ENCODE measurements at places on chromosomes 7 and 10. TPM values are rescaled to one million over a fixed set of nuclear protein-coding genes. Genes with fewer than 3 reads are reported as not detected.

DNA sequence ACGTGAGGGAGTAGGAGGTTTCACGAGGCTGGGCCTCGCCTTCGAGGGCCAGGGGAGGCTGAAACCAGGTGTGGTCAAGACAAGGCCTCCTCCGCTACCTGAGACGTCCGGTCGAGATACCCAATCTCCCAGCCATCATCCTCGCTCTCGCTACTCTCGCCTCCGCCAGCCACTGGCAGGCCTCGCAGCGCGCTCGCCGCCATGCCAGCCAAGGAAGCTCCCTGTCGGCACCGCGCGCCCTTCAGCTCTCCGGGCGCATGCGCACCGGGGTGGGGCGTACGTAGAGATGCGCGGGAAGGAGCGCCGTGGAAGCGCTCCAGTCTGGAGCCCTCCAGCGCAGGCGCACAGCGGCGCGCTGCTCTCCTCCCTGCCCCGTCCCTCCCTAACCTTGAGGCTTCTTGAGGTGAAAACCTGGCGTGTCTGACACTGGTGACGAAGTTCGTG lies at the start of gene ASZ1:
TSS of gene ASZ1 (minus strand) at position 236 of the 444 bp plus-strand sequence. CDS start at position 203, 33 bp downstream.
- no peaks in the 10 kb centered on the region for H3K4me1 ChIP-seq
- no peak within 1 kb of the TSS for H3K4me3 ChIP-seq
- DNase-seq = no peak
- H3K27ac ChIP-seq = no peak within 1 kb of the TSS

GRCh38 chr10:85430991-85431390 lies 935.6 kb downstream of the GRID1 start:
- no peaks in the 10 kb centered on the region for H3K27me3 ChIP-seq
- H3K36me3 ChIP-seq = no peaks in the 10 kb centered on the region
- DNase-seq = no peak
- no peak overlapping the region for H3K4me3 ChIP-seq
- no peaks in the 10 kb centered on the region for H3K4me1 ChIP-seq

GRCh38 chr10:125006921-125007426 lies 65.1 kb downstream of the ZRANB1 start:
- H3K4me1 ChIP-seq = peaks cover 11% of the 10 kb centered on the region
- peak overlapping the region; percentile 18 for H3K27ac ChIP-seq
- DNase-seq = peak; percentile 46

- H3K4me3 ChIP-seq = no peak overlapping the region
- no peaks in the 10 kb centered on the region for H3K36me3 ChIP-seq
These were observed 341.9 kb downstream of the TNS3 start for GRCh38 chr7:47239931-47240421.

DNA sequence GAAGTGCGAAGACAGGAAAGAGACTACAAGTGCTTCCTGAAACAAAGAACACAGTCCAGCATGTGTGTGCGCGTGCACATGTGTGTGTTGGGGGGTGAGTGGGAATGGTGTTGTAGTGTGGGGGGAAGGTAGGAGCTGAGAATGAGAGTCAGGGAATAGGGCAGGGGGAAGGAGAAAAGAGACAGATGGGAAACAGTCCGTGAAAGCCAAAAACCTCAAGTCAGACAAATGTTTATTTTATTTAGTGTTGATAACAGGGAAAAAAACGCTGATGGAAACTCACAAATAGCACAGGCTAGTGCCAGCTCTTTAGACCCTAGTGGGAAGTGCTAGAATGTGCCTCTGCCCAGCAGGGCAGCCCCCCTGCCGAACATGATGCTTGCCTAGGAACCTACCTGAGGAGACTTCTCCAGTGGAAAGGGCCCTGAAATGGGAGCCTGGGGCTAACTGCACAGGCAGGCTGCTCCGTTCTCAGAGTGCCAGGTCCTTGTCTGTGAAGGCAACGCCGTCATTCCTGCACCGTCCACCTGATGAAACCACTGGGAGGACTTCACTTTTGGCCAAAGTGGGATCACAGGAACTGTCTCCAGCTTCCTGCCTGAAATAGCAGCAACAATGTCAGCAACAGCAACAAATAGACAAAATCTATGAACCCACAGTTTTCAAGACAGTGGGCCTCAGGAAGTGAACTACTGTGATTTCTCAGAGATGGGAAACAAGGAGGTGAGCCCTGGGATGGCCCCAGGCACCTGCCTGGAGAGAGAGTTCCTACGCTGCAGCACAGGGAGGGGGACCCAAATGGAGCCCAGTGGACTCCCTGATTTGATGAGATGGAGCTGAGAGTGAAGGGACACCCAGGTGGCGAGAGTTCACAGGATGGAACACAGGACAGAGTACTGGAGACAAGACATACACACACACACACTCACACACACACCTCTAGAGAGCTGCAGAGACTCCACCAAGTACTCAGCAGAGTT lies 379.7 kb downstream of the RPS24 start:
- H3K27ac ChIP-seq = no peak overlapping the region
- peak; percentile 31 for DNase-seq
- peaks cover 4% of the 10 kb centered on the region for H3K27me3 ChIP-seq
- H3K36me3 ChIP-seq = no peaks in the 10 kb centered on the region
- H3K4me3 ChIP-seq = no peak overlapping the region
- peaks cover 5% of the 10 kb centered on the region for H3K4me1 ChIP-seq

- no peak for DNase-seq
- no peaks in the 10 kb centered on the region for H3K36me3 ChIP-seq
- H3K4me1 ChIP-seq = no peaks in the 10 kb centered on the region
- no peak overlapping the region for H3K4me3 ChIP-seq
- H3K27ac ChIP-seq = no peak overlapping the region
These were observed 372.1 kb upstream of the MKI67 start for GRCh38 chr10:128498378-128498730.

DNA sequence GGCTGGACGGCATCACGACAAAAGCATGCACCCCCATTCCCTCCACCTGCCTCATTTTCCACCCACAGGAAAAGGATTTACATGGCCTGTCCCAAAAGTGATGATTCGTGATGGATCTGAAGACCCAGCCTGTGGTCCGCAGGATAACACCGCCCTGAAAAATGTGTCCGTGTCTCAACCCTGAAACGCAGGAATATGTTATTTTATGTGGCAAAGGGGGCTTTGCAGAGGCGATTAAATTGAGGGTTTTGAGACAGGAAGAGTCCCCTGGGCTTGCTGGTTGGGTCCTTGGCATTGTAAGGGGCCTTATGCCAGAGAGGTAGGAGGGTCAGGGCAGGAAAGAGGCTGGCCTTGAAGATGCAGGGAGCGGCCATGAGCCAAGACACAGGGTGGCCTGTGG lies 80.2 kb upstream of the PPP2R2D start:
- H3K36me3 ChIP-seq = no peaks in the 10 kb centered on the region
- no peak overlapping the region for H3K4me3 ChIP-seq
- H3K27me3 ChIP-seq = no peaks in the 10 kb centered on the region

- no peak for DNase-seq
- no peaks in the 10 kb centered on the region for H3K36me3 ChIP-seq
- no peak overlapping the region for H3K27ac ChIP-seq
These were observed 650.4 kb downstream of the SDK1 start for GRCh38 chr7:3951316-3952055.

GRCh38 chr10:102583435-102584417 lies 60.6 kb upstream of the TRIM8 start:
- no peak overlapping the region for H3K27ac ChIP-seq
- no peaks in the 10 kb centered on the region for H3K36me3 ChIP-seq
- no peaks in the 10 kb centered on the region for H3K27me3 ChIP-seq
- peak; percentile 91 for DNase-seq

DNA sequence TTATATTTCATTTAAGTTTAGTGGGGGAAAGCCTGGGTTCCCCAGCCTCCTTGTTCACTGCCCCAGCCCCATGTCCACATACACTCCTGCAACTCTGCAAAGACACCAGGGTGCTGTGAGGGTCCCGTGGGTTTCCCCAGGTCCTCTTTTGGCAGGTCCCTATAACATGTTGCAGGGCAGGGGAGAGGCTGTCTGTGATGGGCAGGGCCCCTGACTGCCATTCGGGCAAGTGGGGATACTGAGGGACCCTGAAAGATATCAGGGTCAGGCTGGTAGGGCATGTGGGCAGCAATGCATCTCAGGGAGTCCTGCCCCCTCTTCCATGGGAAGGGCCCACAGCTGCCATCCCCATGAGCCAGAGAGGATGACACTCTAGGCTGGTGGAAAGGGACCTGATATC lies 28.4 kb downstream of the RASGEF1A start:
- H3K36me3 ChIP-seq = no peaks in the 10 kb centered on the region
- H3K4me1 ChIP-seq = no peaks in the 10 kb centered on the region
- no peak for DNase-seq
- H3K4me3 ChIP-seq = no peak overlapping the region

DNA sequence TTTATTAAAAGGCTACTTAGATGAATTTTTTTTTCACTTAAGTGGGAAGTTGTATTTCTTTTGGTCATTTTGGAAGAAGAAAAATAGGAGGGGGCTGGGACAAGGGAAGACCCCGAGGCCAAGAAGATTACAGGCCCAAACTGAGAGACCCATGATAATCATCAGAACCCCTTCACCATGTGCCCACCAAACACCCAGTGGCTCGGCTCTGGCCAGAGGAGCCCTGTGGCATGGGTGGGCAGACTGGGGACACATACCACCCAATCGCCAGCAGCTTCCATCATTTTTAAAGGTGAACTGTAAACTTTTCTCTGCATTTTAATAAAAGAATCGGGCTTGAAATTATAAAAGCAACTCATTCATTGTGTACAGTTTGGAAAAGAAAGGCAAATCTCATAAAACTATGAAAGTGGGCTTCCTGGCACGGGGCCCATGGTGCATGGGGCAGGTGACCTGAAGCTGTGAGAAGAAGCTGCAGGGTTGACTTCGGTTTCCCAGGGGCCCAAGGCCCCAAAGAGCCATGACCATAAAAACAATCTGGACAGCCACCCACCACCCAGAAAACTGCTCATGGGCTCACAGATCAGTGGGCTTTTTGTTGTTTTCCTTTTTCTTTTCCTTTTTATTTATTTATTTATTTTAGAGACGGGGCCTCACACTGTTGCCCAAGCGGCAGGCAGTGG lies 29.4 kb upstream of the RET start:
- H3K4me3 ChIP-seq = no peak overlapping the region
- no peaks in the 10 kb centered on the region for H3K27me3 ChIP-seq
- peaks cover 2% of the 10 kb centered on the region for H3K4me1 ChIP-seq
- DNase-seq = no peak

- H3K4me1 ChIP-seq = peaks cover 20% of the 10 kb centered on the region
- H3K4me3 ChIP-seq = no peak overlapping the region
- H3K27ac ChIP-seq = no peak overlapping the region
- no peaks in the 10 kb centered on the region for H3K36me3 ChIP-seq
These were observed 15.2 kb upstream of the EXOC6 start for GRCh38 chr10:92832998-92833650.

DNA sequence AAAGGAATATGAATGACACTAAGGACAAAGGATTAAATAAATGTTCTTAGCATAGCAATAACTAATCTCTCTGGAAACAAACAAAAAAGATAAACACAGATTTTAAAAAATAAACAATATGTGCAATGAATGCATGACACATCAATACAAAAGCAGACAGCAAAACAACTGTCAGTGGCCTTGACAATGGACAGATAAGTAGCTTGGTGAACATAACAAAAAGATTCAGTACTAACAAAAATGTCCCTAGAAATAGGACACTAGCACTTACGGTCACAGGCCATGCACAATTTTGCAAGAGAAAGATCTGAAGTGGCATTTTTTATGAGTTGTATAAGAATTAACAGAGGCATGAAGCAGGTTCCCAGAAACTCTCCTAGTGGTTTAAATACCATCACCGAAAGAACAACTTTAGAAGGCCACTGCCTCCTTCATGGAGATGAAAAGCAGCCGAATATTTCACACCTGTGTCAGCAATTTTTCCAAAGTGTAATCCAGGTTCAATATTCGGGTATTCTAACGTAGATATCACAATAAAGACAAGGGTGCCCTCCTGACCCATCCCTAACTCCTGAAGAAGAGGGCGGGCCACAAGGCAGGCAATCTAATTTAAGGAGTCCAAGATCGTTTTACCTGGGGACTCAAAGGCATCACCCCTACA lies 231.3 kb upstream of the MKLN1 start:
- peaks cover 13% of the 10 kb centered on the region for H3K36me3 ChIP-seq
- peaks cover 2% of the 10 kb centered on the region for H3K4me1 ChIP-seq
- no peak overlapping the region for H3K27ac ChIP-seq
- H3K27me3 ChIP-seq = no peaks in the 10 kb centered on the region

DNA sequence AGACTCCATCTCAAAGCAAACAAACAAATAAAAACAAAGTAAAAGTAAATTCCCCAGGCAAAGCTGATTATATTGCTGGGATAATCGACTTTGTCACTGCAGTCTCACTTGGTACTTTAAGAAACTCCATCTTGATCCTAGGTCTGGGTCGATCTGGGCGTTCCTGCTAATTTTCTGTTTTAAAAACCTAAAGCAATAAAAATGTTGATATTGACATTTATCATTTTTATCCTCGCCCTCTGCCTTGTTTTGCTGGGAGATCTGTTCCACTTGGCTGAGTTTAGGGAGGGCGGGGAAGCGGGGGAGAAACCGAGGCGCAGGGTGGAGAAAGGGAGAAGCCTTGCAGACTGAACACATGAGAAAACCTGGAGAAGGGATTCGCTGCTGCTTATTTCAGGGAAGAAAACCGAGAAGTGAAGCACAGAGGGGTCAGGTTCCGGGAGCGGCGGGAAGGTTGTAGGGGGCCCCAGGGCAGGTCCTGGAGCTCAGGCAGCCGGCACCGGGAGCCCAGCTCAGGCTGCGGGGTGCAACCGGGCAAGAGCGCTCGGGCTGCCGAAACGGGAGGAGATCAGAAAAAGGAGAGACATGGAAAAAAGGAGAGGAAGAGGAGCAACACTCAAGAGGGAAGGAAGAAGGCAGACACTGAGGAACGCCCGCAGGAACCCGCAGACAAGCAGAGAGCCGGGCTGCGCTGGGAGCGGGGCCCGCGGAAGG lies 27.3 kb upstream of the KMT2C start:
- H3K27me3 ChIP-seq = no peaks in the 10 kb centered on the region
- DNase-seq = peak; percentile 55
- H3K36me3 ChIP-seq = no peaks in the 10 kb centered on the region
- H3K27ac ChIP-seq = peak overlapping the region; percentile 79

- no peak for DNase-seq
- H3K4me1 ChIP-seq = peaks cover 5% of the 10 kb centered on the region
These were observed 12.5 kb upstream of the AKR1E2 start for GRCh38 chr10:4813496-4813895.

The AMPH gene
- 3.9 TPM for total RNA-seq

The COBL gene
- total RNA-seq = not detected
